ENCODE measurements at places on chromosomes 3 and 15. TPM values are rescaled to one million over a fixed set of nuclear protein-coding genes. Genes with fewer than 3 reads are reported as not detected.

Gene MNS1
- not detected for total RNA-seq

Gene TRPM1
- total RNA-seq, result not detected

Gene ATP13A5
- not detected for total RNA-seq

Gene SCN11A
- 0.10 TPM for total RNA-seq

Gene NMNAT3
- 3.5 TPM for total RNA-seq

Gene XCR1
- not detected for total RNA-seq

Gene PLAAT1
- total RNA-seq, result 3.4 TPM

Gene HEXA
- total RNA-seq, result 52.5 TPM

Gene ZDHHC23
- 14.1 TPM for total RNA-seq

Gene GOLGA6L9
- 5.4 TPM for total RNA-seq

Gene ALDH1L1
- total RNA-seq, result 1.6 TPM

Gene CD80
- not detected for total RNA-seq

DNA sequence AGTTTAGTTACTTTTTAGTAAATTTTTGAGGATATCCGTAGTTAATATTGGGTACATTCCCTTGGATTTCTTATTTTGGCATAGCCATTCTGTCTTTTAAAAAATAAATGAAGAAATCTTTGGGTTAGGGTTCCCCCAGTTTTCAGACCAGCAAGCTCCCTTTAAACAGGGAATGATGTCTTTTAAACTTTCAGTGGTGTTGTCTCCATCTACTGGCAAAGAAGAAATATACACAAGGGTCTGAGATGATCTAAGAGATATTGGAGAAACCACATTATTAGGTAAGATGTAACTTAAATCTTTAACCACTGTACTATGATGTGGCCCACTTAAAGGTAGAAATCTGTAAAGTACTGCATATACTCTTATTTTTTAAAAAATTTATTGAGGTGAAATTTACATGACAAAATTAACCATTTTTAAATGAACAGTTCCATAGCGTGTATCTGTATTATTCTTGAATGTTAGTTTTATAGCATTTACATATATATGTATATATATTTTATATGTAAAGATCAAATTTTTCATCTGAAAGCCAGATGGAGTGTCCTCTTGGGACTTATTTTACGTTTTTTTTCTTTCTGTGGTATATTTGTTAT, 35.1 kb upstream of the EIF3J start:
- DNase-seq, result no peak

GRCh38 chr3:46119709-46120498, 88.2 kb downstream of the CCR1 start:
- no peak for DNase-seq

GRCh38 chr3:104610730-104611652, 755.7 kb upstream of the ALCAM start:
- DNase-seq, result no peak

DNA sequence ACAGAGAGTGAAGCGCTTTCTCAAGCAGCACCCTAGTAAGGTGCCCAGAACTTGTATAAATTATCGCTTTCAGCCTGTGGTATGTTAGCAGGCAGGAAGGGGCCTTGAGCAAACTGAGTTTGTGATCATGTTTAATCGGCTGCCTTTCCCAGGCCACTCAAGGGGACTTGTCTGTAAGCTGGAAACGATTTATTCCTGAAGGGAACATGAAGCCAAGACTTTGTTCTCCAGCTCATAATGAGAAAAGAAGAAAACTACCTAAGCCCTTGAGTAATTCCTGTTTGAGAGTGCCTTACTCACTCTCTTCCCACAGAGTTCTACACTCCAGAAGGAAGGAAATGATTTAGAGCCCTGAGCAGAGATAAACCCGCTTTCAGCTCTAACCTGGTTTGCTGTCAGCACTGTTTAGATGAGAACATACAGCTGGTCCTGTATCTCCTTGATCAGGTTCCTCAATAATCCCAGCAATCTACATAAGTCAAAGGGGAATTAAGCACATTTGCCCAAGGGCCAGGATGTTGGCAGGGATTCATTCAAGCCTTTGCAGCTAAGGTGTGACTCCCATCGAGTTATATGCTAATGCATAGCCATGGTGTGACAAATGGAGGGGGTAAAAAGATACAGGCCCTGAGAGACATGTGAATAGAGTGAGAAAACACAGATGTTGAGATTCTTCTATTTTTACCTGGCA, 187.7 kb upstream of the SLC24A5 start:
- no peak for DNase-seq

DNA sequence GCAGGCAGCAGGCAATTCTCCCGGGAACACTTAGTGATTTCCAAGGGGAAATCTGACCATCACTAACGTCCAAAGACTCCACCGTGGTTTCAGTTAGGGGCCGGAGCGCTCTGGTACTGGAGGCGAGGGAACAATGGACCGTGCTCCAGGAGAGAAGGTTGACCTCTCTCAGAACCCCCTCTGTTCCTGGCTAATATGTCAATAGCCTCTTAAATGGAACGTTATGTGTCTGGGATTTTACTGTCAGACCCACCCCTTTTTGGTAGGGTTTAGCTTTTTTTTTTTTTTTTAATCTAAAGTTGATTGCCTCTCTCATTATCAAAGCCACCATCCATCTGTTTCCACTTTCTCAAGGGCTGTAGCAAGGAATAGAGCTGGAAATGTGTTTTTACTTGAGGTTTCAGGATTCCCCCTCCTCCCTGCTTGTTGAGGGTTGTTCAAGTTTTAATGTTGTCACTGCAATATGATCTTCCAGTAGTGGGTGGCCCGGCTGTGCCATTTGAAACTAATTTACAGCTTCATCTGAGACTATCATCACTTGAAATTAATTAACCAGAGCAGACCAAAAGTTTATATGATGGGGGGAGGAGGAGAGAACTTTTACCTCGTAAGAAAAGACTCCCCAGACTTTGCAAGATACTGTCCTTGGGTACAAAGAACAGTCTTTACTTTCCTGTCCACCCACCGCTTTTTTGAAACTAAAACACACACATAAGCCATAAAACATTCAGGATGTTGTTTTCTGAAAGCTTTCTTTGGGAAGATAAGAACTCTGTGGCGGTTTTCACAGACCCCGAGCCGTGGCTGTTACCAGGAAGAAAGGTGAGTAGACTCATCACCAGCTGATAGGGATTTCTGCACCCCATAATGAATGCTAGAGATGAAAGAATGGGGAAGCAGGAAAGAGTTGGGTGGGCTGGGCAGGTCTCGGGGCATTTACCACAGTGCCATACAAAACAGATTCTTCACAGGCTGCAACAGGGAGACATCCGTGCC, 187.8 kb downstream of the UACA start:
- DNase-seq, result no peak

- DNase-seq, result no peak
Measured at GRCh38 chr3:101643861-101644613, 32.9 kb downstream of the ZBTB11 start.

DNA sequence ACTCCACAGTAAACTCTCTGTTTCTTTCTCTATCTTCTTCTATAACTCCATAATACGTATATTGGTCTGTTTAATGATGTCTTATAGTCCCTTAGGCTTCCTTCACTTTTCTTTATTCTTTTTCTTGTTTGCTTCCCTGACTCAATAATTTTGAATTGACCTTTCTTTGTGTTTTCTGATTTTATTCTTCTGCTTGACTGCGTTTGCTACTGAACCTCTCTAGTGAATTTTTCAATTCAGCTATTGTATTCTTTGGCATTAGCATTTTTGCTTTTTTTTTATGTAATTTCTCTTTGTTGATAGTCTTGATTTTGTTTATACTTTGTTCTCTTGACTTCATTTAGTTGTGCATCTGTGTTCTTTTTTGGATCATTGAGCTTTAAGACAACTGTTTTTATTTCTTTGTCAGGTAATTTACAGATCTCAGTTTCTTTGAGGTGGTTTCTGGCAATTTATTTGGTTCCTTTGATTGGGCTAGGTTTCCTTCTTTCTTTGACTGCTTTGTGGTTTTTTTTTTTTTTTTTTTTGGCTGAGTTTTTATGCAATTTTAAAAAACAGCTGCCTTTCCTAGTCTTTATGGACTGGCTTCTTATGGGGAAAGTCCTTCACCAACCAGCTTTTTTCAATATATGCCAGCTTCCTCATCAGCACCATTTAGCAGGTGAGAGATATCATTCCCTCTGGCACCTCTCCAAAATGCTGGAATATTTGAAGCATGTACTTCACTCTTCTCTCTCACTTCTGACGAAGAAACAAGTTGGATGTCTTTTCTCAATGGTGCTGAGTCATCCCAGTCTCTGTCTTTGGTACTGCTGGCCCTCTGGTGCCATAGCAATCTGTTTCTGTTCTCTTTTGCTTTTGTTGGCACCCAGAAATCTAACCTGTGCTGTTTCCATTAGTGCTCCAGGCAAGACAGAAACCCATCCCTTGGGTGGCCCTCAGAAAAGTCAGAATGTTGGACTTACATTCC, 17.6 kb downstream of the RSRC1 start:
- no peak for DNase-seq

GRCh38 chr3:106182950-106183511, 314.2 kb upstream of the CBLB start:
- no peak for DNase-seq

GRCh38 chr3:38031022-38031994, 1.9 kb upstream of the PLCD1 start:
- no peak for DNase-seq

- DNase-seq, result no peak
Measured at GRCh38 chr3:143321058-143321769, 201.6 kb downstream of the CHST2 start.

- no peak for DNase-seq
Measured at GRCh38 chr3:100533176-100533575, 40.8 kb downstream of the TMEM45A start.

DNA sequence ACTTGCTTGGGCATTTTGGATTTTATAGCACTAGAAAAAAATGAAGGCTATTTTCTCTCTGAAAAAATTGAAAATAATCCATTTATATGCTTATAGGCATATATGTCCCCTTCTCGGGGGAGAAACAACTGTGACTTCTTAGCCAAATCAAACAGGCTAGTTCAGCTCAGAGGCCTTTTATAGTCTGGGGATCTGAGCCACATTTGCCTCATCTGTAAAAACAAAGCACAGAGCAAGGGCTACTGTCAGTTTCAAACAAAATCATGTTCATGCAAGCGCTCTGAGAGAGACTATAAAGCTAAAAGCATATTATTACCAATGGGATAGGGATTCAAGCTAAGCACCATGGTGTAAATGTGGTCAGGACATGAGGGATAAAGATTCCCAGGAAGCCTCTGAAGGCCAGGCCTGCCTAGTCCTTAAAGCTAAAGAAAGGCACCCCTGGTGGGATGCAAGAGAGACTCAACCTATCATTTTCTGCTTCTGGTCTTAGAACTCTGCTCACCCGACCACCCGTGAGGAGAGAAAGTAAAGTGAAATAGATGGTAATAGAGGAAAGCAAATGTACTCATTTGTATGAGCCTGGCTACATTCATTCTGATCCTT, 51.0 kb upstream of the IL12A start:
- DNase-seq, result no peak

- DNase-seq, result no peak
Measured at GRCh38 chr3:156513619-156514018, 41.3 kb downstream of the SSR3 start.

- no peak for DNase-seq
Measured at GRCh38 chr3:152703245-152703890, 131.6 kb upstream of the P2RY1 start.

- no peak for DNase-seq
Measured at GRCh38 chr3:104436506-104436905, 930.2 kb upstream of the ALCAM start.

- DNase-seq, result no peak
Measured at GRCh38 chr3:62035402-62036057, 337.8 kb downstream of the FEZF2 start.

GRCh38 chr15:101723171-101723873, 951 bp downstream of the TARS3 start:
- DNase-seq, result no peak

- DNase-seq, result no peak
Measured at GRCh38 chr15:61227950-61228936, 859 bp downstream of the RORA start.
